Activated CD4-positive, alpha-beta T cell treated with anti-CD3 and anti-CD28 coated beads for 48 hours (primary cell): ENCODE measurements at places on chromosomes 3 and 15.

GRCh38 chr15:26126070-26126469 is 262.9 kb upstream of the ATP10A start:
- DNase-seq: no peak

DNA sequence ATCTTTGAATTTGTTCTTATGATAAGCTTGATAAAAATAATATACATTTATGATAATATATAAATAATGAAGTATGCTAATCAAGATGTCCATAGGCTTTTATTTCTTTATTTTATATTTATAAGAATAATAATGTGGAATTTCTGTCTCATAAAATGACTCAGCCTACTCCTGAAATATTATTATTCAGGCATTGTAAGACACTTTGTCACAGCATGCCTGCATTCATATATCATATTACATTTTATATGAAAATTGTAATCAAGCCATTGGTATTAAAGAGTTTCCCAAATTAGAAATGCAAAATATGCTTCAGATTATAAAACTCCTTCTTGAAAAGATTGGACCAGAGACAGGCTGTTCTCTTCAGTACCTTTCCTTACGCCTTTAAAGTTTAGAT is 1303.7 kb upstream of the CADM2 start:
- DNase-seq: no peak

- no peak for DNase-seq
These were observed 17.4 kb upstream of the TMPRSS7 start for GRCh38 chr3:112017091-112017490.

DNA sequence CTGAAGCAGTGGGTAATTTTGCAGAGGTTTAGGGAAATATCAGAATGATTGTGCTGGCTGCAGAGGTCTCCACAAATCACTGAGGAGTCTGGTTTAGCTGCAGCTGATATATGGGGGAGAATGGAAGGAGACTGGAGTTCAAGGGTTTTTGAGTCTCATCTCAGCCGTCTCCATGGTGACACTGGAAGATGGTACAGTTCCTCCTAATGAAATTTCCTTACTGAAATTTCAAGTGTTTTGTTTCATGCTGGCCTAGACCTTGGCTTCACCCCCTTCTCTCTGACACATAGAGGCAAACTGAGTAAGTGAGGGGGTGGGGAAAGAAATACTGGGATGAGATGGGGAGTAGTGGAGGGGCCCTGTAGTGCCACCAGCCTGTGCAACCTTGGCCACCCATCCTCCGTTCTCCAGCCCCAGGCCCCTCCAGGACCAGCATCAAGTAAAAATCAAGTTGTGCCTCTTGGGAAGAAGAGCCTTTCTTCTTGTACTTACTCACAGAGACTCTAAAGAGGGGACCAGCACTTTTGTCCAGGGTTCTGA is 17.8 kb upstream of the MORF4L1 start:
- DNase-seq: no peak

- no peak for DNase-seq
These were observed 448 bp downstream of the SLC12A8 start for GRCh38 chr3:125212091-125212508.
